NCI-H748 treated with DMSO at 0.1 percent for 48 hours (cell line): ENCODE measurements at places on chromosomes 2 and 18.

DNA sequence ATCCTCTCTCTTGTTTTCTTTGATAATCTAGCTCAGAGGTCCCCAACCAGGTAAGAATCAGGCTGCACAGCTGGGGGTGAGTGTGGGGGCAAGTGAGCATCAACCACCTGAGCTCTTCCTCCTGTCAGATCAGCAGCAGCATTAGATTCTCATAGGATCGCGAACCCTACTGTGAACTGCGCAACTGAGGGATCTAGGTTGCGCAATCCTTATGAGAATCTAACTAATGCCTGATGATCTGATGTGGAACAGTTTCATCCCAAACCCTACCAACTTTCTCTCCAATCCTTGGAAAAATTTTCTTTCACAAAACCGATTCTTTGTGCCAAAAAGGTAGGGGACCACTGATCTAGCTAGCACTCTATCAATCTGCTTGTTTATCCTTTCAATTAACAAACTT is 678.3 kb downstream of the CBLN2 start:
- DNase-seq: no peak

- no peak for DNase-seq
Observed at GRCh38 chr2:23943666-23944065, 3.4 kb downstream of the UBXN2A start.

- DNase-seq: no peak
Observed at GRCh38 chr2:143428700-143429099, 299.5 kb downstream of the ARHGAP15 start.

DNA sequence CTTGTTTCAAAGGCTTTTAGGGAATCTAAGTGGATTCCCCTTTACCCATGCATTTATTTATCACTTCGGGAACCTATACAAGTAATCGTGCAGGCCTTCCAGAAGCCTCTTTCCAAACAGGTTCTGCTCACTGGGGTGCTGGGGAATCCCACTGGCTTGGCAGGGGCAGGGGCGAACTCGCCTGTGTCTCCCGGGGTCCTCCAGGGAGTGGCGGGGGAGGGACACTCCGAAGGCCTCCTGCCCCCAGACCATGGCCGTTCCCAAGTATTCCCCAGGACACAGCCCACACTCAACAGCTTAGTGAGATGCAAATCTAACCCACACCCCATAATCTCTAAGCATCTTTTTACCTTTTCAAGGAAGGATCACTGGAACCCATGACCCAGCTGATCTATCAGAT is 6.5 kb downstream of the DNMT3A start:
- no peak for DNase-seq

DNA sequence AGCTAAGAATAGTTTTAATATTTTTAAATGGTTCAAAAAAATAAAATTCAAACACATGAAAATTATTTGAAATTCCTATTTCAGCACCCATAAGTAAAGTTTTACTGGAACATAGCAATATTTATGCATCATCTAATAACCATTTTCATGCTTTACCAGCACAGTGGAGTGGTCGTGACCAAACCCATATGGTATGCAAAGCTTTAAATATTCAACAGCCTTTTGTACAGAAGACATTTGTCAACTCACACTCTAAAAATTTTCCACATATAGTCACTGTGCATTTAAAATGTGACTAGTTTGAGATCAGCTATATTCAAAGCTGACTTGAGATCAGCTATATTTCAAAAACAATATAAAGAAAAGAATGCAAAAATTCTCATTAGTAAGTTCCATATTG is 46.2 kb downstream of the PUM2 start:
- DNase-seq: no peak

GRCh38 chr2:207600231-207600630 is 25.0 kb downstream of the METTL21A start:
- no peak for DNase-seq

- no peak for DNase-seq
Observed at GRCh38 chr2:230130668-230131364, 62.1 kb upstream of the SLC16A14 start.

DNA sequence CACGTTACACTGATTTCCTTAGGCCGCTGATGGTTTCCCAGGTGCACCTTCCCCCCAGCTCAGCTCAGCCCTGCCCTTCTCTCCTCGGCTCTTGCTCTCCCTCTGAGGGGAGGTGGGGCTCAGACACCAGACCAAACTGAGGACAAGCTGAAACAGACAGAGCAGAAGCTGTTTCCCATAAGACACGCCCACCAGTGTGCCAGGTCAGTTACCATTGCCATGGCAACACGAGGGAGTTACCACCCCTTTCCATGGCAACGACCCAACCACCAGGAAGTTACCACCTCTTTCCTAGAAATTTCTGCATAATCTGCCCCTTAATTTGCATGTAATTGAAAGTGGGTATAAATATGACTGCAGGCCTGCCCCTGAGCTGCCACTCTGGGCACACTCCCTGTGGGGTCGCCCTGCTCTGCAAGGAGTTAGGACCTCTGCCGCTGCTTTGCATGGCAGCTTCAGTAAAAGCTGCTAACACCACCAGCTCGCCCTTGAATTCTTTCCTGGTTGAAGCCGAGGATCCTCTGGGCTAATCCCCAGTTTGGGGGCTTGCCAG is 120.9 kb upstream of the SMIM21 start:
- DNase-seq: peak; percentile 52

- no peak for DNase-seq
Observed at GRCh38 chr18:23575309-23575651, 11.0 kb downstream of the NPC1 start.

DNA sequence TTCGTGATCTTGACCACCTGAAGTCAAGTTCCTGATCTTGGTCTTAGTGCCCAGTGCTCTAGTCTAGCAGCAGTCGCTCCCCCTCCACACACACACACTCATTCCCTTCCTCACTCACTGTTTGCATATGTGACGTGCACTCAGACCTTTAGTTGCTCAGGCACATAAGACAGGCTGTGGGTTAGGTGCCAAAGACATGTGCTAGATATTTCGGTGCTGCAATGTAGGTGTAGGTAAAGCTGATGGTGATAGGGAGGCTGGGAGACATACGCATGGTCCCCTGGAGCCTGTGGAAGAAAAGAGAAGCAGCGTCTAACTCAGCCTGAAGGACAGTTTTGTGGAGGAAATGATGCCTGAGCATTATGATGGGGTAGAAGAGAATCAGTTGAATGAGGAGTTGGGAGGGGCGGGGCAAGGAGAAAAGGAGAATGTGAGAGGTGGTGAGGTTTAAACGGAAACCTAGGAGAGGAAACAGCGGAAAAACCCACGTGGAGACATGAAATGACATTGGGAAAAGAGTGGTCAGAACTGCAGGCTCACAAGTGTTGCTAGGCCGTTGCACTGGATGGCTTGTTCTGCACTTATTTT is 3.8 kb downstream of the TTC39C start:
- DNase-seq: no peak

DNA sequence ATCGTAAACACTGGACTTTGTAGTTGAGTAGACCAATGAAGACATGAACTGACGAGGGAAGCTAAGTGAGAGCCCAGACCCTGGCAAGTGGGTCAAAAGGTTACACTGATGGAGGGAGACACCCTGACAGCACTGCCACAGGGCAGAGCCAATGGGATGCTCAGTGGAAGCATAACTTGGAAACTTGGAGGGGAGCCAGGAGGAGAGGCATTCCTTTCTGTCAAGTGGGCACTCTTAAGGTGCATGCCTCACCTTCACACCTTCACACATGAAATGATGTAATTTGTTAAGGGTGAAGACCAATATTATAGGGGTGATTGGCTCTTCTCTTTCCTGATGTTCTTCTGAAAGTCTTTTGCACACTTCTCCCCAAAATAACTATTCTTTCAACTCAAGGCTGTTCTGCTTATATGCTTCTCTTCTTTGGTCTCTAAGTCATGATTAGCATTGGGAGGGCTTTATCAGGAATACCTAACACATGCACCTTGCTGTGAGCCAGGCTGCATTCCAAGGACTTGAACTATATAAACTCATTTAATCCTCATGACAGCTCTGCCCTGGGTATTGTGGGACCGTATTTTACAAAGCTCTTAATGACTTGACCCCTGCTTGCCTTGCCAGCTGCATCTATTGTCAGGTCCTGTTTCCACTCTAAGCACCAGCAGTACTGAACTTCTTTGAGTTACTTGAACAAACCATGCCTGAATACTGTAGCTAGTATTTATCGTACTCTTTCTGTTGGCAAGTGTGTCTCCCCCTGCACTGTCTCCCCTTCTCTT is 19.0 kb downstream of the RPL37A start:
- DNase-seq: no peak

- DNase-seq: no peak
Observed at GRCh38 chr2:152492911-152493310, 157.9 kb downstream of the FMNL2 start.

DNA sequence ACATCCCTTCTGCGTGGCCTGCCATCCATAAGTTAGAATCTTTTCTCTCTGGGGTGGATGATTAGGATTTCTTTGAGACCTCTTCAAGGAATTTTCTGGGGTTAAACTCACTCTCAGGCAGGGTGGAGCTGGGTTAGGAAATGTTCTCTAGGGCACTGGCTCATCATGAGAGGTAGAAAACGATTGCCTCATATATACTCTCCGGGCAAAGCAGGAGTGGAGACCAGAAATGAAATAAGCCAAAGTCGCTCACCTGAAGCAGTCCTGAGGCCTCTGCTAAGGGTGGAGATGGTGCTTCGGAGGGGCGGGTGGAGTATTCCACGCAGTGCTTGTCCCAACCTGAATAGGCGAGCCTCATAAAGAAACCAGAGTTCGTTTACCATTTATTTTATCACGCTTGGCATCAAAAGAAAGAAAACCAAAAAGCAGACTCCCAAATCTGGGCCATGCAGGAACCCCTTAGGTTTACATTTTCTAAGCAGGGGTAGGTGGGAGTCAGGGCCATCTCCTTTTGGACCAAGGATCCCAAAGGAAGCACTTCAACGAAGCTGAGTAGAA is 249.3 kb upstream of the MEIS1 start:
- no peak for DNase-seq
